ENCODE measurements at places on chromosomes 6 and 20.

GRCh38 chr6:109048670-109049415 lies 45.8 kb downstream of the SESN1 start:
- DNase-seq, result no peak

DNA sequence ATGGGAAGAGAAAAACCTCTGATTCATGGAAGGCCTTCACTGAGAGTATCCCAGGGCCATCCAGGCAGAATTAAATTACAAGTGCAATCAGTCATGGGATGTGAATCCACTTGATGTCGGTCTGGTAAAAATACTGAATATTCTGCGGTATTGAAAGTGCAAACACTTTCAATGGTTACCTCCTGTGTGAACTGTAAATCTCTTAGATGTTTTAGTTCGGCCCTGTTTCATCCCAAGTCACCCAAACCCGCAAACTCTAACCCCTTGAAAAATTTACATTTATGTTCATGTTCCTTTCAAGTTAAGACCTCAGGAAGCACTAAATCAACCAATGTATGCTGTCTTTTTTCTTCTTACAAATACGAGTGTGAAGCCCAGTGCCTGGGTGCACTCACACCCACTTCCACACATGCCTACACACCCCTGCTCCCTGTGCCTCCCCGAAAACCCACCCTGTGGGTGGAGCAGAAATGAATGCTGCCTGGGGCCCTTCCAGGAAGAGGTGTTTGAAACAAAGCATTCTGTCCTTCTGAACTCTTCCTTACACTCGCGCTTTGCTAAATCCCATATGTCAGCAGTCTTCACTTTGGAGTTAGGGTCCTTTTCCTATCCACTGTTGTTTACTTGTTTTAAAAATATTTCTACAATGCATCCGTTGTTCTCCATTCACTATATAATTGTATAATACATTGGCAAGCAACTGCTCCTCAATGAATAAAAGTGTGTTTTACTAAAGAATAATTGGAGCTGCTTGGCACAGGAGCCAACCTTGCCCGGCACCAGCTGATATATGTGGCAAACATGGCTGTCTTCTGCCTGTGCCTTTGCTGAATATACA lies 62.7 kb downstream of the FYN start:
- no peak for DNase-seq

GRCh38 chr6:82006027-82006738 lies 241.4 kb downstream of the IBTK start:
- peak; percentile 65 for DNase-seq

GRCh38 chr20:45410887-45411286 lies 2.8 kb downstream of the DBNDD2 start:
- no peak for DNase-seq

GRCh38 chr20:18190338-18191233 lies 52.9 kb downstream of the KAT14 start:
- no peak for DNase-seq
